Astrocyte of the hippocampus (primary cell): ENCODE measurements at places on chromosomes 11 and 22.

DNA sequence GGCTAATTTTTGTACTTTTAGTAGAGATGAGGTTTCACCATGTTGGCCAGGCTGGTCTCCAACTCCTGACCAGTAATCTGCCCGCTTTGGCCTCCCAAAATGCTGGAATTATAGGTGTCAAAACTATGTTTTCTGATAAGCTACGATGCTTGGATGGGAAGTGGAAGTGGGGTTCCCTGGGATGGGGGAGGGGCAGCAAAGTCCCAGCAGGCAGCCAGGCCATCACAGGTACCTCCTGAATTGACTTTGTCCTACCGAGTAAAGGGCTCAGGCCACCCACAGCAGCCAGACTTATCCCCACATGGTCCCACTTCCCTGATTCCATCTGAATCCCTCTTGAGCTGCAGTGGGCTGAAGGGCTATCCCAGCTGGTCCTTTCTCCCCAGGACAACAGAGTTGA is 6.9 kb downstream of the FTH1 start:
- no peak for DNase-seq

GRCh38 chr11:106998116-106998915 is 20.0 kb downstream of the GUCY1A2 start:
- DNase-seq = no peak

GRCh38 chr22:45164270-45165088 is 754 bp downstream of the NUP50 start:
- peak; percentile 44 for DNase-seq

GRCh38 chr11:83681031-83681781 is 395.0 kb upstream of the CCDC90B start:
- peak; percentile 48 for DNase-seq

GRCh38 chr11:92524542-92524941 is 299.9 kb downstream of the FAT3 start:
- no peak for DNase-seq

DNA sequence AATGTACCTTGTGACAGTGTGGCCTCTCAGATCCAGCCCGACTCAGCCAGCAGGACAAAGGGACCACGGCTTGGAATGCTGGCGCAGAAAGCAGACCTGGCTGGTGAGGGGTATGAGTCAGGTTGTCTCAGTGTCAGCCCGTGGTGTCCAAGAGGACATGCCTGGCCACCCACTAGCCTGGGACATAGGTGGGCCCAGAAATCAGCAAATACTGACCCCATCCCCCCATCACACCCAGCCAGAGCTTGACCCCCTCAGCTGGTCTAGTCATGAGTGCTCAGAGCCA is 4.5 kb downstream of the BANF1 start:
- no peak for DNase-seq

DNA sequence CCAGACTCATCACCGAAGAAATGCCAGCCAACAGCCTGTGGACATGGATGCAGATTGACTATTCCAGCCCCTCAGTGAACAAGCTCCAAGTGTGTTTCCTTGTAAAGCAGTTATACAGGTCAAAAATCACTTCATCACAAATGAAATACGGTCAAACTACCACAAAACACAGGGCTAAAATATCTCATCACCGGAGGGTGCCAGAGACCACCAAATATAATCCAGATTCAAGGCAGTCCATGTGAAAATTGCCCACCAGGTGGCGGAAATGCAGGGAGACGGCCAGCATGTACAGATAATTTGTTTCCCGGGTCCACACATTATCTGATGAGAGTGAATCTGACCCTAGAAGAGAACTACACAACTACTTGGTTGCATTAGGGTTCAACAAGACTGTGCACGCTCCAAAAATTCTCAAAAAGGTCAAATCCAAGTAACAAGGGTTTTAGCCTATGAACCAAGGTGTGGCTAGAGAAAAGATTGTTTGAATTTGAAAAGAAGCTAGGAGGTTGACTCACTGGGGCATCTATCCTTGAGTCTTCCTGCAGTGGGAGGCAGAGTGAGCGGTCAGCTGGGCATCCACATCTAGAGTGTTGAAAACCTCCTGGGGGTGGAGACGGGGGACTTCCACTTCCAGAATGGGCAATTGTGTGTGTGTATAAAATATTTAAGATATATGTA is 71.7 kb downstream of the IGLL5 start:
- peak; percentile 87 for DNase-seq
